ENCODE measurements at places on chromosomes 7 and 10.
A peak's percentile ranks its signal among the peaks of the same experiment; 100 is the strongest.

DNA sequence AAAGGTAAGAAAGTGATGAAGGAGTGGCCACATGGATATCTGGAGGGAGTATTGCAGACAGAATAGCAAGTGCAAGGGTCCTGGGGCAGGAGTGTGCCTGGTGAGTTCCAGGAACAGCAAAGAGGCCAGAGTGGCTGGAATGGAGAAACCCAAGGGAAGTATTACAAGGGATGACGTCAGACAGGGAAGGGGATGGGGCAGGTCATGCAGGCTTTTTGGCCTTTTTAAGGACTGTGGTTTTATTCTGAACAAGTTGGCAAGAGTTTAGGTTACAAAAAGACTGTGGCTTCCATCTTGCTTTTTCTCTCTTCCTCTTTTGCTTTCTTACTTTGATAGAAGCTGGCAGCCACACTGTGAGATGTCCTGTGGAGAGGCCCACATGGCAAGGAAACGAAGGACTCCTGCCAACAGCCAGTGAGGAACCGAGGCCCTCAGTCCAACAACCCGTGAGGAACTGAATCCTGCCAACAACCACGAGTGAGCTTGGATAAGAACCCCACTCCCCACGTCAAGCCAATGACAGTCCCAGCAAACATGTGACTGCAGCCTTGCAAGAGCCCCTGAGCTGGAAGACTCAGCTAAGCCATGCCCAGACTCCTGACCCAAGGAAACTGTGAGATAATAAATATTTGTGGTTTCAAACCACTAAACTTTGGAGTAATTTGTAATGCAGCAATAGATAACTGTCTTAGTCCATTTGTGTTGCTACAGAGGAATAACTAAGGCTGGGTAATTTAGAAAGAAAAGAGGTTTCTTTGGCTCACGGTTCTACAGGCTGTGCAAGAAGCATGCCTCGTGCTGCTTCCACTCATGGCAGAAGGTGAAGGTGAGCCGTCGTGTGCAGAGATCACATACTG lies 19.8 kb upstream of the KDM7A start:
- DNase-seq, result no peak

DNA sequence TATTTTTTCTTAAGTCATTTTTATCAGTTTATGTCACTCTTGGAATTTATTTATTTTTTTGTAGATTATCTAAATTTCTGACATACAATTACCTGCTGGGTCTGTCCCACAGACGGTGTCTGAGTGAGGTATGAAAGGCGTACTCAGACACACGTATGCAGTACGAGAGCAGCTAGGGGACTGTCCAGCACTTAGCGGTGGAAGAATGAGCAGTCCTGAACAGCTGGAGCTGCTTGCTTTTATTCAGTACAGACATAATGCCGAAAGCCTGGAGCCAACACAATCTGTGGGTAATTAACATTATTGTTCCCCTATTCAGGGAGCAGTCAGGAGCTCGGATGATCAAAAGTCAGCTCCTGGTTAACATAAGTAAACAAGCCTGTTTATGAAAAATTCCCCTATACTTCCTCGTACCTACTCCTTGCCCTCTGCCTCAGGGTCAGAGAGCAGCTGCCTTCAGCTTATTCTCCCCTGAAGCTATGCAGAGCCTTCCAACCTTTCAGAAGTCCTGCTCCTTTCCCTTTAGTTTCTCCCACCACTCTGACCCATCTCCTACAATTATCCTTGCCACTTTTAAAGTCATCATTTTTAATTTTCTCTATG lies 488.0 kb upstream of the POM121L12 start:
- DNase-seq, result no peak

- DNase-seq, result no peak
These were observed 870.9 kb downstream of the KCNMA1 start for GRCh38 chr10:76766682-76767081.

GRCh38 chr7:80618096-80618495 lies 20.3 kb upstream of the CD36 start:
- no peak for DNase-seq

DNA sequence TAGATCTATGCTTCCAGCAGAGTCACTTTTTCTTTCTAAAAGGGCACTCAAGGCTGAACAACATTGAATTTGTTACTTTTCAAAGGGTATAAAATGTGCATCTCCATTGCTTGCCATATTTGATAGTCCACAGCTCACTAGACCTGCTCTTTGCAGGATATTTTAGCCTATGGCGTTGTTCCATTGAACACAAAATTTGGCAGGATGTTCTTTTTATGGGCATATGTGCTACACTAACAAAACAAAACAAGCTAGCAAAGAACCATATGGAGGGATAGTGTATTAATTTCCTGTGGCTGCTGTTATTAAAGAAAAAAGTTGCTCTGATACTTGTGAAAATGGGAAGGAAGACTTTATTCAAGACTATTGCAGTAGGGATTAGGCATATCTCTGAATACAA lies 828.7 kb downstream of the TYW1 start:
- DNase-seq, result no peak

DNA sequence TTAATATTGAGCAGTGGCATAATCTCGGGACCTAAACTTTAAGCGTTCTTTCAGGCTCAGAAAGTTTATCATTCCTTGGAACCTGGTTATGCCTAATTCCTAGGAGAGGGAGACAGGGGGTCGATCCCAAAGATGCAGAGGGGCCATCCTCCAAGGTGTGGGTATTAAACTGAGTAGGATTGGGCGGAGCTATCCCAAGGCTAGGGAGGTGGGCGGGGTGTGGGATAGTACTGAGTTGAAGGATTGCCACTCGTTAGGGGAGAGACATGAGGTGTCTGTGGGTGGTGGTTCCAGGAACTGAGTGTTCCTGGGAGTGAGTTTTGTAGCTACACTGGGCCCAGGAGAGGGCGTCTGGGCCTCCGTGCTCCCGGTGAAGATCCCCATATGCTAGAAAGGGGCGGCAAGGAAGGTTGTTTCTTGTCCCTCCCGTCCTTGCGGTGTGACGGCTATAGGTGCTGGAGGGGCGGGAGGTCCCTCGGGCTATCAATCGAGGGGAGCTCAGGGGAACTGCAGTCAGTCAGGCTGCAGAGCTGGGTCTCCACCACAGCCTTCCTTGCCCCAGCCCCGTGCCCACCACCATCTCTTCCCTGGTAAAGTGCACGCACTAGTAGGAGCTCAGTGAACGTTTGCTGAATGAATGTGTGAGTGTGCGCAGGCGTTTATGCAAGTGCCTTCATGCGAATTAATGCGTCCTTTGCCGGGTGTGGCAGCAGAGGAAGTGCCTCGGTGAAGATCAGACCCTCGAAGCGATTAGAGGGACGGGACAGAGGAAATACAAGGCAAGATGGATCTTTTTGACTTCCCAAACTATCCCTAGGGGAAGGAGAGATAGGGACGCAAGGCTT lies 3.0 kb upstream of the HMX2 start:
- no peak for DNase-seq

GRCh38 chr10:113337142-113337541 lies 215.7 kb upstream of the HABP2 start:
- DNase-seq, result no peak

GRCh38 chr7:12756821-12757220 lies 69.4 kb downstream of the ARL4A start:
- DNase-seq, result no peak

DNA sequence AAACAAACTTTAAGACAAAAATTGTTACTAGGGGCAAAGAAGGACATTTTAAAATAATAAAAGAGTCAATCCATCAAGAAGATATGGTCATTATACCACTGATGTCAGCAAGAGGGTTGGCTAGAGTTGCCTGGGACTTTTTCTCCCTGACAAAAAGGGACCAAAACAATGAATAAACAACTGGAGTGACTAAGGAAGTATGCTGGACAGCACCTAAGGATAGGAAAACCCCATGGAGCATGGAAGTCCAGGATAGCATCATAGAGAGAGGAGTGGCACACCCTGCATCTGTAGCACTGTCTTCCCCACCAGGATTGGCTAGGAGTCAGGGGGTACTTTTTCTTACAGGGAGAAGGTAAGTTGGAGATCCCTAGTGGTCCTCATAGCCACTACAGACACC lies 73.5 kb upstream of the MACROH2A2 start:
- DNase-seq, result no peak

DNA sequence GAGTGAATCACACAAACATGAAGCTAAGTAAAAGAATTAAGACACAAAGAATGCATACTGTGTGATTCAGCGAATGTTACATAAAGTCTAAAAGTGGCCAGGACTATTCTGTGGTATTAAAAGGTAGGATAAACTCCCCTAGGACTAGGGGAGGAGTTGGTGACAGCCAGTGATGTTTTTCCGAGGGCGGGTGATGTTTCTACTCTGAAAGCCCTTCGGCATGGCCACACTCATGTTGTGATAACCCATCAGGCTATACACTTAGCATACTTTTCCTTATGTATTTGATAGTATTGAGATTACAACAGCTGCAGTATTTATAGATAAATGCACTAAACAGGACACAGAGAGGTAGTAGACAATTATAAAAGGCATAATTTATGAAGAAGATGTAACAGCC lies 15.8 kb upstream of the CYP2E1 start:
- DNase-seq, result no peak

- peak; percentile 16 for DNase-seq
These were observed 51.1 kb upstream of the IL6 start for GRCh38 chr7:22675917-22676343.

DNA sequence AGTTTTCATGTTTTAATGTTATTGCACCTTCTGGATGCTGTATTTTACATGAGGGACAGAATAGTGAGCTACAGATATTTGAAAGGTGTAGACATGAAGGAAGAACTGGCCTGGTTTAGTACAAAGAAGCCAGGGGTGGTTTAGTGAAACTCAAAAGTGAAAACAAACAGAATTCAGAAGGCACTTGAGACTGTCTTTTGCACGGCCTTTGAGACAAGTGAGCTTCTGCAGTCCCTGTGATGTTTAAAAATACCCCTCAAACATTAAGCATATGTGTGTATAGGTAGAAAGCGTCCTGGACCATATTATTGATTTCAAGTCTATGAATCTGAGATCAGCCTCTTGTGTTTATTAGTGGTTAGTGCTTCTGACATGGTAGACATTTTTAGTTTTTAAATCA lies 118.9 kb downstream of the CDK14 start:
- no peak for DNase-seq

DNA sequence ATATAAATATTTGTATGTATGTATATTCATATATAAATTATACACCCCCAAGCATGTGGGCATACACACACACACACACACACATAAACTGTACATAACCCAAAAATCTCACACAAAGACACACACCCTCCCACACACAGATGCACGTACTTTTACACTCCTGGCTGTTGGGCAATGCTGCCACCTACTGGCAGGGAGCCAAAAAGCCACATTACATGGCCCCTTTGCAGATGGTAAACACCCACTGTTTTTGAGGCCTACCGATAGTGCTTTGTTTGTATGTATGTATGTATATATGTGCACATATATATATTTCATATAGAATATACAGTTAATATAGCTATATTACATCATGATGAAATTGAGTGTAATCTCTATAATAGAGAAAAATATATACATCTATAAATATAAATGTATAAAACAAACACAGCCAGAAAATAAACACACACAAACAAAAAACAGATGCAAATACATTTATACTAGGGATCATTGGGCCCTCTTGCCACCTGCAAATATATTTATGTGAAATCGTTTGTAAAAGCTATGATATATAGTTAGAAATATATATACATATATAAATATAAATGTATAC lies 120.1 kb upstream of the ACBD5 start:
- DNase-seq, result peak; percentile 78

- no peak for DNase-seq
These were observed 39.4 kb upstream of the ZMIZ2 start for GRCh38 chr7:44709011-44709915.

- DNase-seq, result no peak
These were observed 45.5 kb upstream of the RHOBTB1 start for GRCh38 chr10:60989400-60989876.

DNA sequence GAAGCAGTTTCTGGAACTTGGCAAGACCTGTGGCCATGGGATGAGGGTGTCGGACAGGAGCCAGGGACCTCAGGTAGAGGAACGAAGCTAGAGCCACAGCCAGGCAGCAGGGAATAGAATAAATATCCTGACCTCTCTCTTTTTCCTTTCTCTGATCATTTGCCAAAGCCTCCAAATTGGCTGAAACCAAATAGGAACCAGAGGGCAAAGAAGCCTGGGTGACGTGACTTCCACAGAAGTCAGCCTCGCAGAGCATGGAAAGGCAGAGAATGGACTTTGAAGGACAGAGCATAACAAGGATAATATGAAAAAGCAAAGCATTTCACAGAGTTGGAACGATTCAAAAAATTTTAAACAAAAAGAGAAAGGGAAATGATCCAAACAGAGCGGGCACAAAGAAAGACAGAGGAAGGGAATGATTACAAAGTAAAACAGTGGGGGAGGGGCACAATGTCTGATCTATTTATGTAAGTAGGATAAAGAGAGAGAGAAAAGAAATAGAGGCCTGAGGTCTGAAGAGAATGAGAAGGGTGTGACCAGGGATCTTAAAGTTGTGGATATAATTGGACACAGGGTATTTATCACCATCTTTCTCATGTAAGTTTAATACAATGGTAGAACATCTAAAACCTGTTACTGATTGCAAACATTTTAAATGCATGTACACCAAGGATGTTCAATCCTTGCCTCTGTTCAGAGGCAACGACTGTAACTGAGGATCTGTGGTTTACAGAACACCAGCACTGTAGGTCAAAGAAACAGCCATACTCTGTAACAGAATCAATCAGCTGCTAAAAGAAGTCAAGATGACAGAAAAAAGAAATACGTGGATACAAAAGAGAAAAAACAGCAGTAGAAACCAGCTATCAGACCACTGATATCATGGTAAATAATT lies 4.5 kb upstream of the ZEB1 start:
- DNase-seq, result no peak

DNA sequence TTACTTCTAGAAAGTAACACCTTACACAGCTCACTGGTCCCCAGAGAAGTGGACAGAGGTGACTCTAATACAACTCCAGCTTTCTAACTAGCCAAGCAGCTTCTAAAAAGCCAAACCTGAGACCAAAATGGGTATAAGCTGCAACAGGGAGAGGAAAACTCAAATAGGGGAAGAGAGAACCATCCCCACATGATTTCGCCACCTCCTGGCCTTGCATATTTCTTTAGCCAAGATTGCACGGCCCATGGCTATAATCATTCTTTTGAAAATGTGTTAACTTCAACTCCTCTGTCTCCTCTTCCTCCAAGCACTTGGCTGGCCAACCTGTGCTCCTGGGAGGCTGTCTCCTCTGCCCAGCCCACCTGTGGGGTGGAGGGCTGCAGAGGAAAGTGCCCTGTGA lies 28.7 kb downstream of the NUP42 start:
- DNase-seq, result no peak

DNA sequence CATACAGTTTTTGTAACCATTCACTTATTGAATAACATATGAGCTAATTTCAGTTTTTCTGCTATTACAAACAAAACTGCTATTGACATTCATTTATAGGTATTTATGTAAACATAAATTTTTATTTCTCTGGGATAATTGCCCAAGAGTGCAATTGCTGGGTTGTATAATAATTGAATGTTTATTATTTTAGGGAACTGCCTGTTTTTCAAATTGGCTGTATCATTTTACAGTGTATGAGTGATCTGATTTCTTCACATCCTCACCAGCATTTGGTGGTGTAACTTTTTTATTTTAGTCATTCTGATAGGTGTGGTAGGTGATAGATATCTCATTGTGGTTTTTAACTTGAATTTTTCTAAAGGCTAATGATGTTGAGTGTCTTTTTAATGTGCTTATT lies 26.4 kb downstream of the KIF11 start:
- no peak for DNase-seq

Data from CD4-positive, alpha-beta T cell treated with Interferon gamma for 1 hour (primary cell).